ENCODE measurements at places on chromosomes 3 and 15. TPM values are rescaled to one million over a fixed set of nuclear protein-coding genes. Genes with fewer than 3 reads are reported as not detected.

COL8A1 gene
- total RNA-seq: not detected

BNIP2 gene
- 69.0 TPM for total RNA-seq

ROPN1 gene
- total RNA-seq: not detected

COL6A5 gene
- not detected for total RNA-seq

RYR3 gene
- total RNA-seq: not detected

PDZRN3 gene
- not detected for total RNA-seq

LPCAT4 gene
- total RNA-seq: 115 TPM

MKRN2OS gene
- not detected for total RNA-seq

SI gene
- not detected for total RNA-seq

GOLGA6L26 gene
- total RNA-seq: not detected

CYP1A2 gene
- not detected for total RNA-seq

LSMEM2 gene
- total RNA-seq: not detected

DLEC1 gene
- total RNA-seq: 0.60 TPM

TNNC1 gene
- 0.84 TPM for total RNA-seq

ANKRD28 gene
- total RNA-seq: 30.7 TPM

MAP6D1 gene
- 0.91 TPM for total RNA-seq

CCDC51 gene
- total RNA-seq: 16.3 TPM

EOMES gene
- total RNA-seq: 3.3 TPM

PARP15 gene
- 38.6 TPM for total RNA-seq

MKRN3 gene
- 1.5 TPM for total RNA-seq

KY gene
- total RNA-seq: not detected

ISLR2 gene
- total RNA-seq: not detected

GABRB3 gene
- 0.13 TPM for total RNA-seq

SORD gene
- total RNA-seq: 7.5 TPM

FBXO40 gene
- not detected for total RNA-seq

KCNH8 gene
- total RNA-seq: not detected

GOLGA8S gene
- 1.0 TPM for total RNA-seq

SAMMSON gene
- total RNA-seq: not detected

IL5RA gene
- not detected for total RNA-seq

TRIP4 gene
- 23.0 TPM for total RNA-seq

LEKR1 gene
- 0.68 TPM for total RNA-seq

IGF2BP2 gene
- 0.32 TPM for total RNA-seq

NME9 gene
- total RNA-seq: not detected

NOX5 gene
- not detected for total RNA-seq

ANKUB1 gene
- total RNA-seq: not detected

HMG20A gene
- 51.7 TPM for total RNA-seq

HRG gene
- not detected for total RNA-seq

TATDN2 gene
- 61.6 TPM for total RNA-seq

SLC2A2 gene
- total RNA-seq: not detected

C3orf62 gene
- 11.1 TPM for total RNA-seq

PLA2G4B gene
- 13.1 TPM for total RNA-seq

PLSCR2 gene
- not detected for total RNA-seq

SLC12A6 gene
- 24.8 TPM for total RNA-seq

STAC gene
- total RNA-seq: not detected

SH3GL3 gene
- not detected for total RNA-seq

CKMT1B gene
- not detected for total RNA-seq

PLOD2 gene
- not detected for total RNA-seq

GUCA1C gene
- not detected for total RNA-seq

PLSCR4 gene
- not detected for total RNA-seq

GABRG3 gene
- total RNA-seq: not detected

OR5H14 gene
- not detected for total RNA-seq

TRH gene
- total RNA-seq: not detected

SLC9C1 gene
- total RNA-seq: not detected

OR5H6 gene
- not detected for total RNA-seq

KLHL40 gene
- total RNA-seq: not detected

EPHA6 gene
- not detected for total RNA-seq

Measured in activated CD8-positive, alpha-beta T cell treated with anti-CD3 and anti-CD28 coated beads, Interleukin-2, amount 10 ng/mL, durations not matched to agents 7 days and 5 days (primary cell).